ENCODE measurements at places on chromosomes 7 and 10.

- H3K4me3 ChIP-seq = no peak overlapping the region
- H3K27ac ChIP-seq = no peak overlapping the region
- H3K36me3 ChIP-seq = no peaks in the 10 kb centered on the region
- H3K27me3 ChIP-seq = no peaks in the 10 kb centered on the region
Observed at GRCh38 chr7:69517985-69518704, 80.1 kb upstream of the AUTS2 start.

DNA sequence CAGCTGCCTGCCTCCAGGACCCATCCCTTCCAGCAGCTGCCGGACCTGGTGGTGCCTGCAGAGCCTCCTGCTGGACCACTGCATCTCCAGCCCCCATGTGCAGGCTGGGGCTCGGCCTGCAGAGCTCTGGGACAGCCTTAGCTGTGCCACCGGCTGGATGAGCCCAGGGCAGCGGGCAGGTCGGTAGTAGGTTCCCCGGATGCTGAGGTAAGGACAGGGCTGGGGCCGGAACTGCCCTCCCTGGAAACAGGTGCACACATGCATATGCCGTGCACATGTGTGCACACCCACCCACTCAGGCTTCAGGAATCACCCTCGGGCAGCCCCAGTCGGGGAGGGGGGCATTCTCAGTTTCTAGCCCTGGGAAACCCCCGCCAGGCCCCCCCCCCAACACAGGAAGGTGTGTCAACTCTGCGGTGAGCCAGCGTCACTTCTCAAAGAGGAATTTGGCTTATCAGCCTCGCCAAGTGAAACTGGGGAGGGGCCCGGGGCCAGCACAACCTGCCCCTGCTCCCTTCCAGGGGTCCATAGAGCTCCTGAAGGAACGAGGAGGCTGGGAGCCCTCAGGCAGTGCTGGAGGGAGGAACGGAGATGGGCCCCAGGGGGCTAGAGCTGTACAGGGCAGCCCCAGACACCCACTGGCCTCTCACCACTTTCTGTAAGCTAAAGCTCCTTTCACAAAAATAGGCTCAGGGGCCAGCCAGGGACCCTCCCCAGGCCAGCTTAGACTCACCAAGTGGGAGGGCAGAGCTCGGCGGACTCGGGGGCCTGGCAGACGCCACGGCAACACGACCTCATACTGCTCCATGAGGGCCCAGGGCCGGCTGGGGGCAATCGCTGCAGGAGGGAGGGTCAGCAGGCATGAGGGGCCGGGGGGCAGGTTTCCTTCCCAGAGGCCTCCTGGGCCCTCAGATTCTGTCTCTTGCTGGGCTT lies 1.7 kb downstream of the ADAM8 start:
- DNase-seq = peak; percentile 70
- H3K4me1 ChIP-seq = peaks cover 18% of the 10 kb centered on the region
- no peaks in the 10 kb centered on the region for H3K27me3 ChIP-seq
- H3K36me3 ChIP-seq = peaks cover 42% of the 10 kb centered on the region
- peak overlapping the region; percentile 91 for H3K4me3 ChIP-seq

GRCh38 chr7:149016876-149017275 lies 11.4 kb downstream of the PDIA4 start:
- DNase-seq = no peak
- peaks cover 6% of the 10 kb centered on the region for H3K4me1 ChIP-seq
- no peak overlapping the region for H3K27ac ChIP-seq
- H3K36me3 ChIP-seq = peaks cover 74% of the 10 kb centered on the region
- no peaks in the 10 kb centered on the region for H3K27me3 ChIP-seq
- H3K4me3 ChIP-seq = no peak overlapping the region

DNA sequence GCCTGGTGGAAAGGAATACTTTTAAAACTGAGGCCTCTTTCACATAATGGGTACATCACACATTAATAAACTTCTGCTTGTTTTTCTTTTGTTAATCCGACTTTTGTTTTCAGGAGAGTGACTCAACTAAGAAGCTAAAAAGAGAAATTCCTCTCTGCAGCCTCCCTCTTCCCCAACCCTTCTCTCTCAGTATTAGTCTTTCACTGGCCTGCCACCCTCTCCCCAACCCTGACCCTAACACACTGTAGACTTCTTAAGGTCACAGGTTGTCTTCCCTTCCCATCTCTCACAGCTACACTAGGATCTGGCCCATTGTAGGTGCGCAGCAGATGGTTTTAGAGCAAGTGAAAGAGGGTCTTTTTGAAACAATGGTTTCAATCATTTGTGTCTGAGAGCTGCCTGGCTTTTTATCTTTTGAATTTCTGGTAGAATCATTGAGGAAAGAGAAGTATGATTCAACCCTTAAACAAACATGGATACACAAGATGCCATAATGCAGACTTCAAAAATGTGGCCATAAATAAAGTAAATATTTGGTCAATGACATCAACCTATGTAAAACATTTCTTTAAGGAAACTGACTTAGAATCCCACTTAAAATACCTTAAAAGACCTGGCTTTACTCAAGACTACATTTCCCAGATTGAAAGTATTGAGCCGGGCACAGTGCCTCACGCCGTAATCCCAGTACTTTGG lies 17.9 kb upstream of the FFAR4 start:
- H3K36me3 ChIP-seq = no peaks in the 10 kb centered on the region
- H3K4me3 ChIP-seq = no peak overlapping the region

GRCh38 chr10:114188001-114188400 lies 8.8 kb downstream of the TDRD1 start:
- no peak overlapping the region for H3K4me3 ChIP-seq
- no peak overlapping the region for H3K27ac ChIP-seq
- no peaks in the 10 kb centered on the region for H3K4me1 ChIP-seq
- H3K27me3 ChIP-seq = peaks cover 48% of the 10 kb centered on the region
- no peaks in the 10 kb centered on the region for H3K36me3 ChIP-seq

DNA sequence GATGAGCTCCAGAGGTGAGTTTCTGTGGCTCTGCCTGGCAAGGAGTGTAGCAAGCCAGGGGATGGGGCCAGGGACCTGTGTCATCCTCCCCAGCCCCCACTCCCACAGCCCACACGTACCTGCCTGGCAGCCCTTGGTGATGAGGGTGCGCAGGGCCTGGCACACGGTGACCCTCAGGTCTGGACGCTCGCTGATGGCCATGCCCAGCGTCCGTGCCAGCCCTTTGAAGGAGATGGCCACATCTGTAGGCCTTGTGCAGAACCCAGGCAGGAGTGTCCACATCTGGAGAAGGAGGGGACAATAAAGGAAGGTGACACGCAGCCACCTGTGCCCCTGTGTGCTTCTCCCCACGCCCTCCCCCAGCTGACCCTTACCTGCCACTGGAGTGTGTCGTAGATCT lies 27.7 kb downstream of the RRP12 start:
- DNase-seq = no peak
- H3K27ac ChIP-seq = no peak overlapping the region
- H3K27me3 ChIP-seq = no peaks in the 10 kb centered on the region
- H3K4me3 ChIP-seq = no peak overlapping the region

GRCh38 chr7:69789563-69789962 lies 191.3 kb downstream of the AUTS2 start:
- no peaks in the 10 kb centered on the region for H3K36me3 ChIP-seq
- no peak overlapping the region for H3K4me3 ChIP-seq
- DNase-seq = no peak
- no peak overlapping the region for H3K27ac ChIP-seq
- no peaks in the 10 kb centered on the region for H3K27me3 ChIP-seq
- H3K4me1 ChIP-seq = no peaks in the 10 kb centered on the region

- H3K36me3 ChIP-seq = peaks cover 13% of the 10 kb centered on the region
- H3K4me1 ChIP-seq = peaks cover 36% of the 10 kb centered on the region
- no peaks in the 10 kb centered on the region for H3K27me3 ChIP-seq
- H3K27ac ChIP-seq = peak within 1 kb of the TSS; percentile 91
- H3K4me3 ChIP-seq = peak within 1 kb of the TSS; percentile 87
Observed at GRCh38 chr7:93148144-93148543, at the start of gene SAMD9L. Gene SAMD9L, minus strand, starts transcription at chr7:93148385. Its CDS starts 12,414 bp downstream, at chr7:93135971.

DNA sequence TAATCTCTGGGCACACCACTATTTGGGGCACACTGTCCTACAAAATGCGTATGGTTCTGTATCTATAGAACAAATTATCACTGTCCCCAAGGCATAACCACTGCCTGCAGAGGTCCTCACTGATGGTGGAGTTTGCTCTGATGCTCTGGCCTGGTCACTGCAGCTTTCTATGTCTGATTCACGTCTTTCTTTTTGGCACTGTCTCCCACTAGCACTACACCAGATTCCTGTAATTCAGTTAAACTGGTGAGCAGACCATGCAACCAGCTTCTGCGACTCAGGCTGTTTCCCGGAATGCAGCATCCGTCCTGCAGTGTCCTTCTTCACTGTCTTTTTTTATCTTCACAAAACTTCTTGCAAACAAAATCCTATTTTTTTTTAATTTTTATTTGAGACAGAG lies 112.8 kb downstream of the KLF6 start:
- peaks cover 16% of the 10 kb centered on the region for H3K27me3 ChIP-seq
- H3K36me3 ChIP-seq = no peaks in the 10 kb centered on the region
- H3K27ac ChIP-seq = no peak overlapping the region
- H3K4me3 ChIP-seq = no peak overlapping the region
- no peak for DNase-seq
